Fibroblast of lung (primary cell): ENCODE measurements at places on chromosomes 11 and 22. TPM values are rescaled to one million over a fixed set of nuclear protein-coding genes. Genes with fewer than 3 reads are reported as not detected.

RAB36 gene
- 1.5 and 2.5 TPM in 2 replicates for total RNA-seq

KDM4E gene
- not detected in 2 replicates for total RNA-seq

ALDH3B1 gene
- total RNA-seq = 24.9 and 57.6 TPM in 2 replicates

FOLH1 gene
- total RNA-seq = 0.51 and 1.2 TPM in 2 replicates

ZPR1 gene
- total RNA-seq = 28.4 and 30.8 TPM in 2 replicates

RNF26 gene
- 4.1 and 7.1 TPM in 2 replicates for total RNA-seq

IL18 gene
- 0.17 and 0.26 TPM in 2 replicates for total RNA-seq

CCDC188 gene
- total RNA-seq = 0.33 TPM in 1 of 2 replicates, not detected in the other

SMDT1 gene
- 4.9 and 9.1 TPM in 2 replicates for total RNA-seq

SCUBE2 gene
- 1.8 TPM in 2 replicates for total RNA-seq

KRTAP5-2 gene
- total RNA-seq = not detected in 2 replicates

CDPF1 gene
- total RNA-seq = 8.0 and 8.3 TPM in 2 replicates

MS4A6A gene
- not detected in 2 replicates for total RNA-seq

RAB39A gene
- not detected in 2 replicates for total RNA-seq

CD3G gene
- total RNA-seq = not detected in 2 replicates

SCGB1D2 gene
- total RNA-seq = not detected in 2 replicates

MUC6 gene
- not detected in 2 replicates for total RNA-seq

RAB30 gene
- 19.3 and 45.2 TPM in 2 replicates for total RNA-seq

CCDC89 gene
- total RNA-seq = 2.8 and 4.1 TPM in 2 replicates

OTOG gene
- not detected in 2 replicates for total RNA-seq

CHRNA10 gene
- total RNA-seq = 0.50 and 0.51 TPM in 2 replicates

EI24 gene
- 94.6 and 107 TPM in 2 replicates for total RNA-seq

OR8K5 gene
- not detected in 2 replicates for total RNA-seq

C1QTNF5 gene
- 32.0 and 34.4 TPM in 2 replicates for total RNA-seq

ME3 gene
- total RNA-seq = 50.7 and 63.2 TPM in 2 replicates

A4GALT gene
- total RNA-seq = 14.9 and 16.2 TPM in 2 replicates

XNDC1N gene
- total RNA-seq = 5.1 and 5.9 TPM in 2 replicates

GRAP2 gene
- total RNA-seq = not detected in 2 replicates

FGF4 gene
- total RNA-seq = not detected in 2 replicates

UPB1 gene
- under 0.01 TPM in 1 of 2 replicates, not detected in the other for total RNA-seq

MMP11 gene
- 8.8 and 11.3 TPM in 2 replicates for total RNA-seq

ALDH3B2 gene
- total RNA-seq = not detected in 2 replicates

EML3 gene
- 17.5 and 20.5 TPM in 2 replicates for total RNA-seq

SLC22A25 gene
- not detected in 2 replicates for total RNA-seq

FAT3 gene
- 5.9 and 16.2 TPM in 2 replicates for total RNA-seq

UBQLNL gene
- total RNA-seq = under 0.01 and 0.17 TPM in 2 replicates

MAFF gene
- total RNA-seq = 20.5 and 26.3 TPM in 2 replicates

CLDN5 gene
- total RNA-seq = 0.33 and 0.51 TPM in 2 replicates

PDGFB gene
- total RNA-seq = under 0.01 TPM in 1 of 2 replicates, not detected in the other

P2RX6 gene
- total RNA-seq = 4.6 and 17.8 TPM in 2 replicates

MUC5AC gene
- not detected in 2 replicates for total RNA-seq

GPHA2 gene
- not detected in 2 replicates for total RNA-seq

RELA gene
- total RNA-seq = 13.9 and 15.7 TPM in 2 replicates

BLID gene
- total RNA-seq = 3.6 and 7.9 TPM in 2 replicates

SYT9 gene
- total RNA-seq = not detected in 2 replicates

PATE2 gene
- total RNA-seq = 0.17 TPM in 1 of 2 replicates, not detected in the other

RIC3 gene
- not detected in 2 replicates for total RNA-seq

CDC42EP2 gene
- 12.3 and 25.6 TPM in 2 replicates for total RNA-seq
